ENCODE measurements at places on chromosomes 6 and 20. TPM values are rescaled to one million over a fixed set of nuclear protein-coding genes. Genes with fewer than 3 reads are reported as not detected.
A peak's percentile ranks its signal among the peaks of the same experiment; 100 is the strongest.

GRCh38 chr6:43125119-43125518 lies 46.0 kb upstream of the SRF start:
- no peak overlapping the region for H3K4me3 ChIP-seq
- no peak for DNase-seq
- no peaks in the 10 kb centered on the region for H3K27me3 ChIP-seq

DNA sequence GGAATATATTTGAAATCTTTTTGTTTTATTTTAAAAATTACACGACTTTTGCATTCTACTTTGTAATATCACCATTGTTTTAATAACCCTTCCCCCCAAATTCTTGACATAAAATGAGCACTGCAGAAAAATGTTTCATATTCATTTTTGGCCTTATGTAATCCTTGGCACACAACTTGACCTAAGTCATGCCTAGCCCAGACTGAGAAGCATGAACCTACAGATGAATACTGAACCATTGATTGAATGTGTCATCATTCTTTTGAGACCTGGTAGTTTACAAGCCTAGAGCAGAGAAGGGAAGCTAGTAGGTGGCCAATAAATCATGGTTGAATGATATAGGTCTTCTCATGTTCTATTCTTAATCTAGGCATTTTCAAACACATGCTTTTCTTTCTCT lies 89.4 kb upstream of the EDN1 start:
- no peak overlapping the region for H3K27ac ChIP-seq
- no peaks in the 10 kb centered on the region for H3K27me3 ChIP-seq
- no peaks in the 10 kb centered on the region for H3K4me1 ChIP-seq
- H3K36me3 ChIP-seq: no peaks in the 10 kb centered on the region

Gene CPNE5
- 1.7 TPM for total RNA-seq

GRCh38 chr6:3323148-3323547 lies 64.4 kb downstream of the PSMG4 start:
- H3K36me3 ChIP-seq: no peaks in the 10 kb centered on the region
- DNase-seq: no peak
- peaks cover 16% of the 10 kb centered on the region for H3K4me1 ChIP-seq
- H3K27ac ChIP-seq: no peak overlapping the region
- no peaks in the 10 kb centered on the region for H3K27me3 ChIP-seq

GRCh38 chr6:112116221-112116620 lies 28.8 kb downstream of the FAM229B start:
- H3K4me1 ChIP-seq: peaks cover 12% of the 10 kb centered on the region
- H3K36me3 ChIP-seq: no peaks in the 10 kb centered on the region
- DNase-seq: no peak
- no peaks in the 10 kb centered on the region for H3K27me3 ChIP-seq

Gene HUS1B
- 1.2 TPM for total RNA-seq

GRCh38 chr20:25525867-25526266 lies 59.5 kb downstream of the NINL start:
- H3K4me1 ChIP-seq: no peaks in the 10 kb centered on the region
- H3K36me3 ChIP-seq: peaks cover 5% of the 10 kb centered on the region
- H3K27ac ChIP-seq: no peak overlapping the region
- no peaks in the 10 kb centered on the region for H3K27me3 ChIP-seq
- H3K4me3 ChIP-seq: no peak overlapping the region
- DNase-seq: no peak

- H3K27me3 ChIP-seq: no peaks in the 10 kb centered on the region
- H3K4me1 ChIP-seq: peaks cover 30% of the 10 kb centered on the region
- peaks cover 2% of the 10 kb centered on the region for H3K36me3 ChIP-seq
- no peak for DNase-seq
Observed at GRCh38 chr6:144059139-144059538, 36.2 kb downstream of the SF3B5 start.

GRCh38 chr6:112330879-112331265 lies 16.3 kb upstream of the RFPL4B start:
- H3K27ac ChIP-seq: no peak overlapping the region
- peak; percentile 14 for DNase-seq
- H3K4me3 ChIP-seq: no peak overlapping the region
- no peaks in the 10 kb centered on the region for H3K4me1 ChIP-seq
- peaks cover 11% of the 10 kb centered on the region for H3K27me3 ChIP-seq
- H3K36me3 ChIP-seq: no peaks in the 10 kb centered on the region

GRCh38 chr6:155795173-155795796 lies 339.6 kb upstream of the NOX3 start:
- peaks cover 2% of the 10 kb centered on the region for H3K27me3 ChIP-seq
- H3K36me3 ChIP-seq: no peaks in the 10 kb centered on the region
- no peak for DNase-seq
- H3K4me1 ChIP-seq: no peaks in the 10 kb centered on the region
- no peak overlapping the region for H3K4me3 ChIP-seq

DNA sequence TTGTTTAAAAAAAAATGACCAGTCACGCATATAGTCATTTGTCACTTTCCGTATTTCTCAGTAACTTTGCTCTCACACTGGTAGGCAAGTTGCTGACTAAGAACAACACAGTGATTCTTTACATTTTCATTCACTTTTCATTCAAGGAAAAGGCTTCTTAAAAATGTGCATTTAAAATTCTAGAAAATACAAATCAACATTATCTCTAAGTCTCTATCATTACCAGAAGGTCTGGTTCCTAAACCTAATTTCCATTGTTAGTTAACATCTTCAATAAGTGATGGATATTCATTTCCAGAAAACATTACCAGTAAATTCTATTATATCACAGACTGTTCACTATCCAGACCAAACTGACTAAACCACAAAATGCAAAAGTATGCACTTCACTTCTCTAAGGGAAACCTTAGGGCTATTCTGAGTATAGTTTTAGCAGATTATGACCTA lies 115.3 kb downstream of the AHI1 start:
- H3K4me1 ChIP-seq: no peaks in the 10 kb centered on the region
- H3K4me3 ChIP-seq: no peak overlapping the region

- no peaks in the 10 kb centered on the region for H3K36me3 ChIP-seq
- no peak for DNase-seq
- H3K4me3 ChIP-seq: no peak overlapping the region
- H3K27ac ChIP-seq: no peak overlapping the region
- no peaks in the 10 kb centered on the region for H3K27me3 ChIP-seq
Observed at GRCh38 chr6:150083839-150084238, 14.9 kb upstream of the ULBP3 start.

DNA sequence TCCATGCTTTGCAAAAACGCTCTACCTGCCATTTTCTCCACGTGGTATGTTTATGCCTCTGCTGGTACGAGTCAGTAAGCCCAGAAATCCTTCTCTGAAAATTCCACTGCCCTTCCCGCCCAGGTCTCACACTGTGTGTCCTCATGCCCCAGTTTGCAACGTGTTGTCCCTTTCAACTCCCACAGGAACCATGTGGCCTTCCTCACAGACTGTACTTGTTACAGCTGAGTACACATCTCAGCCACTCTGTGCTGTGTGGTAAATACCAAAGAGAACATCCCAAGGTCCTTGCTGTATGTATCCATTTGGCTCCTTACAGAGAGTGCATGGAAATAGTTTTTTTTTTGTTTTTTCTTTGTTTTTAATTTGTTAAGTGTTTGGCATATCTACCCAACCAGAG lies 56.9 kb downstream of the RTN4IP1 start:
- no peak overlapping the region for H3K4me3 ChIP-seq
- peaks cover 7% of the 10 kb centered on the region for H3K4me1 ChIP-seq
- no peak overlapping the region for H3K27ac ChIP-seq
- no peaks in the 10 kb centered on the region for H3K27me3 ChIP-seq

DNA sequence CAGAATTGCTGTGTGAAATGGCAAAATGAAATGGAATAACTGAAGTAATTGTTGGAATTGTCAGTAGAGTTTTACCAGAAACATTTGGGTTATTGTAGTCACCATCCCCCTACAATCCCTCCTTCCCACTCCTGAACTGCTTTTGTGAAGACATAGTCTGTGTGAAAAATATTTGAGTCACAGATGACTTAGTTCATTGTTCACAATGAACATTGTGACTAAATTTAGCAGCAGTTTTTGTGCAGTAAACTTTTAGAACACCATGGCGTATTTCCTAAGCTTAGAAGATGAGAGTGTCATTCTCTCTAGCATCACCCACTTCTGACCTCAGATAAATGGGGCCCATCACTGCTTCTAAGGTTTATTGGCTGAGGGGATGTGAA lies 11.0 kb downstream of the OTOR start:
- H3K4me1 ChIP-seq: no peaks in the 10 kb centered on the region
- H3K36me3 ChIP-seq: no peaks in the 10 kb centered on the region
- no peak overlapping the region for H3K4me3 ChIP-seq
- no peak for DNase-seq
- no peaks in the 10 kb centered on the region for H3K27me3 ChIP-seq
